ENCODE measurements at places on chromosomes 7 and 10.

DNA sequence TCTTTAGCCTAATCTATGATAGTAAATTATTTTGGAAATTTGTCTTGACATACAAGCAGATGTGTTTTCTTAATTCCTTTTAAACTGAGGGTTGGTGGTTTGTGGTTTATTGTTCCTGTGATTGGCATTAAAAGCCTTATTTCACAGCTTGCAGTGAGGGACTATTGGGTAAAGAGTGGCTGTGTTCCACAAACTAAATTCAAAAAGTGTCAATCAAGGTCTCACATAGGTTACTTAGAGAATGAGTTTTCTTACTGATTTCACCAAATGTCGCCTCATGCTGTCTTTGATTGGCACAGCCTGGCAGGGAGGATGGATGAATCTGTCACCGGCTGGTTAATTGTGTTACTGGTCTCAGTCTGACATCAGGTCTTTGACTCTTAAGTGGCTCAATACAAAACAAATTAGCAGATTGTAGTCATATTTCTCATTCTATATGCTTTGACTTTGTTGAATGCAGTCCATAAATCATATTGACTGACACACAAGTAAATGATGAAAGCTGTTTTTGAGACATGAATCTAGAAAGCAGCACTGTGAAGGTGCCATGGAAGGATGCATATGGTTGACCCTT is 66.8 kb upstream of the CYP26C1 start:
- no peak for DNase-seq

DNA sequence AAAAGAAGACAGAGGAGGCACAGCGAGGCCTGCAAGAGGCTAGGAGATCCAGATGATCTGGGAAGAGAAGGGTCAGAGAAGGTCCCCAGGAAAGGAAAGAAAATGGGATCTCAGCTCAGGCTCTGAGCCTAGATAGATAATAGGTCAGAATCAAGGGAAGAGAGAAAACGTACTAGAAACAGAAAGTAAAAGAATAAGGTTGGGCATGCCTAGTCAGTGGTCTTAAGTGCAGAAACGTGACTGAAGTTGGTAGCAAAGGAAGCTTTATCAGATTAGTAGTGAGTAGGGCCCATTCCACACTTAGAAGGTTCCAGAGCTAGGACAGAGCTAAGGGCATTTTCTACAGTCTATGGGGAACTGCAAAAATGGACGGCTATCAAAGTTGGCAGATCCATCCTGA is 84.8 kb upstream of the ASAH2 start:
- no peak for DNase-seq

- no peak for DNase-seq
Observed at GRCh38 chr7:125516194-125516593, 586.6 kb upstream of the POT1 start.

- DNase-seq = no peak
Observed at GRCh38 chr7:52669031-52669430, 366.4 kb upstream of the POM121L12 start.

GRCh38 chr10:8416760-8417159 is 362.3 kb downstream of the GATA3 start:
- DNase-seq = no peak

- no peak for DNase-seq
Observed at GRCh38 chr10:123771877-123772644, 105.9 kb downstream of the GPR26 start.

GRCh38 chr10:69807696-69808095 is 6.0 kb downstream of the COL13A1 start:
- no peak for DNase-seq

DNA sequence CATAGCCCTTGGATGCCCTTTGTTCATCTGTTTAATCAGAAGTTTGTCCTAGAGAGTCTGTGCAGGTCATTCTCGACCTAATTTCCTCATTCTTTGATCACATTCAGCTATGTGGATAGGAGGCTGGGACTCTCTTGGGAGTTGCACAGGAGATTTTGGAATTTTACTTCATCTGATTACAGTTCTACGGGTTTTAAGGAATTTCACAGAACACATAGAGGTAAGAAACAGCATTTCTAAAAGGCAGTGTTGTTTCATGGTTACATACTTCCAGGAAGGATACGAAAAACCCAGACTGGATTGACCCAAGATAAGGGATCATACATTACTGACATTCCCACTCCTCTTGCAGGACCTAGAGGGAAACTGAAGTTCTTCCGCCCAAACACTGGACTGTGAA is 45.9 kb downstream of the GATA3 start:
- DNase-seq = no peak

GRCh38 chr10:24269476-24269875 is 60.5 kb downstream of the KIAA1217 start:
- DNase-seq = no peak

GRCh38 chr10:112775381-112775780 is 174.7 kb upstream of the TCF7L2 start:
- no peak for DNase-seq

DNA sequence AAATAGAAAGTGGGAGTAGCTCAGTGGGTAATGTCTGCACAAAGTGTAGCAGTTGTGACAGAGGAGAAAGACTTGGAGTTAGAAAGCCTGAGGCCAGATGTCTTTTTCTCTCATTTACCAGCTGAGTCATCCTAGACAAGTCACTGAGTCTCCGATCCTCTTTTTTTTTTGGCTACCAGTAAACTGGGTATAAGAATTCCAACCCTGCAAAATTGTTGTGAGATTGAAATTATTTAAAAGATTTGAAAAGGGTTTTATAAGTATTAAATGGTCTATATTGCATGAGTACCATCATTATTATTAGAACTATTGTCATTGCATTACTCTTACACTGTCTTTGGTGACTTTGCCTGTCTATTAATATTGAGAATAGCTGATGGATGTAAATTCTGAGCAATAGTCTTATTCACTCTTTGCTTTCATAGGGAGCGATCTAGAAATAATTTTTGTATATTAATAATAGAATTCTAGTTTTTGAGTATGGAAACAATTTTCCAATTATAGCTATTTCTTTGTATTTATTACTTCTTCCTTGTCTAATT is 74.0 kb downstream of the ARID5B start:
- DNase-seq = no peak

- no peak for DNase-seq
Observed at GRCh38 chr10:132229834-132230556, 43.2 kb downstream of the DPYSL4 start.

GRCh38 chr10:95530029-95530428 is 31.1 kb downstream of the SORBS1 start:
- no peak for DNase-seq

DNA sequence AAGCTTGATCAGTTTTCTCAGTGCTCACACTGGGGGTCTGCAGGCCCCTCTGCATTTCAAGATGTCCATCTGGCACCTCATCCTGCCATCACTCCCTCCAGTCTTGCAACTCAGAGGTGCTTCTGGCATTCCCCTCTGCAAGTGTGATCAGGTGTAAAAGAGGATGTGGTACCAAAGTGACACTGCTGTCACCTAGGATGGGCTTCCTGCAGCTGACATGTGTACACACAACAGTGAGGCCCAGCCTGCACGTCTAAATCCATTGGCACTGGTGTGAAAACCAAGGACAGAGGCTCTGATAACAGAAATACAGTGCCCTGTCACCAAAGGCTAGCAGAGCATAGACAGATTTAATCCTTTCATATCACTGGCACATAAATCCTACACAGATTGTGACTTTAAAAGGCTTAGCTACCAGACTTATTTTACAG is 162.5 kb upstream of the CELF2 start:
- DNase-seq = no peak

DNA sequence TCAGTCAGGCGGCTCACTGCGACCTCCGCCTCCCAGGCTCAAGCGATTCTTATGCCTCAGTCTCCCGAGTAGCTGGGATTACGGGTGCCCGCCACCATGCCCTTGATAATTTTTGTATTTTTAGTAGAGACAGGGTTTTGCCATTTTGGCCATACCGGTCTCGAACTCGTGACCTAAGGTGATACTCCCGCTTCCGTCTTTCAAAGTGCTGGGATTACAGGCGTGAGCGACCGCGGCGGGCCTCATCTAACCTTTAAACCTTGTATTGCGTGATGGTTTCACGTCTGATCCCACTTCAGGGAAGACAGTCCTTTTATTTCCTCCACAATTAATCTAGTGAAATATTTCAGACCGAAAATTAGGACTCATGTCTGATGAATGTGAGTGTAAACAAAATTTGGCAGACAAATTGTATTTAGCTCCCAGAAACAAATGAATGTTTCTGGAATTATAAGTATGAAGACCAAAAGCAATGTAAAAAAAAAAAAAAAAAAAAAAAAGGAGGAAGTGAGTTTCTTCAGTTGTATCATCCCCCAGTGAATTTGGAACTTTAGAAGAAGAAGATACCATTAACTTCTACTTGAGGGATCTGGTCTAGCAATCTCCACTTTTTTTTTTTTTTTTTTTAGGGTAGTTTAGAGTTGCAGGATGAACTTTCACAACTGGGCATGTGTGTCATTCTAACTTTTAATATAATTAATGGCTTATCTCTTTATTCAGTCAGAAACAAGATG is 1.6 kb downstream of the NUP42 start:
- DNase-seq = no peak

- no peak for DNase-seq
Observed at GRCh38 chr10:60643874-60644273, 134.4 kb upstream of the CDK1 start.

DNA sequence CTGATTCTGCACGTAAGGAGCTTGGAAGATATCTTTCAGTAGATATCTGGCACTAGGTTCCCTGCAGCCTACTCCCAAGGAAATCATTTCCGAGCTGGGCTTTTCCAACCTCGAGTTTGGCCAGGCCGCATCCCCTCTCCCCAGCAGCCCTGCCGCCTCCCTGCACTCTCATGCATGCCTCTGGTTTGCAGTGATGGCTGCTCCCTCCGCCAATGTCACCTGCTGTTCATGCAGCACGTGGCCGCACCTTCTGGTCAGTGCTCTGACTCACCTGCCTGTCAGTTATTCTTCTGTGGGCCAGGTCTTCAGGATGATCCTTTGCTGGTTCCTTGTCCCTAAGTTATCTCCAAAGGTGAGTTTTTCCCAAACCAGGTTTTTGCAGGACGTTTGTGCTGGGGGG is 50.6 kb upstream of the RASGEF1A start:
- DNase-seq = no peak

DNA sequence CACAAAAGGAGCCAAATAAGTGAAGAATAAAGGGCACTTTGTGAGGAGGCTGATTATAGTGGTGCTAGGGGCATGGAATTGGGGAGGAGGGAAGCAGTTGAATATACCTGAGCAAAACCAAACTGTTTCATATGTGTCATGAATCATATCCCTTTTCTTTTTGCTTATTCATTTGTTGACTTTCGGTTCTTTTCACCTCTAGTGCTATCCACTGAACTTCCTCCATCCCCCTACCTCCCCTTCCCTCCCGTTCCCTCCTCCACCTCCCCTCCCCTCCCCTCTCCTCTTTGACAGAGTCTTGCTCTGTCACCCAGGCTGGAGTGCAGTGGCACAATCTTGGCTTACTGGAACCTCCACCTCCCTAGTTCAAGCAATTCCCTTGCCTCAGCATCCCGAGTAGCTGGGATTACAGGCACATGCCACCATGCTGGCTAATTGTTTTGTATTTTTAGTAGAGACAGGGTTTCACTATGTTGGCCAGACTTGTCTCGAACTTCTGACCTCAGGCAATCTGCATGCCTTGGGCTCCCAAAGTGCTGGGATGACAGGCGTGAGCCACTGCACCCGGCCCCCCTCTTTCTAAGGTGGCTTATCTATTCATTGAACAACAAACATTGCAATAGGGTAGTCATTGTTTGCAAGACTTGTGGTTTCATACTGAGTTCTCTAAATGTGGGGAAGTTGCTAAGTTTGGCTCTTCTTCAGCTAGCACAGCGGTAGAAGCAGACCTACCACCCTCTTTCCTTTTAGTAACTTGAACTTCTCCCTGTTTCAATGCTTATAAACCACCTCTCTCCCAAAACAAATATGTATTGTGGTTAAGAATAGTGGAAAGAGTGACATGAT is 150.4 kb upstream of the PRPS1L1 start:
- DNase-seq = no peak

- DNase-seq = no peak
Observed at GRCh38 chr10:132329565-132330485, 2.2 kb upstream of the LRRC27 start.

DNA sequence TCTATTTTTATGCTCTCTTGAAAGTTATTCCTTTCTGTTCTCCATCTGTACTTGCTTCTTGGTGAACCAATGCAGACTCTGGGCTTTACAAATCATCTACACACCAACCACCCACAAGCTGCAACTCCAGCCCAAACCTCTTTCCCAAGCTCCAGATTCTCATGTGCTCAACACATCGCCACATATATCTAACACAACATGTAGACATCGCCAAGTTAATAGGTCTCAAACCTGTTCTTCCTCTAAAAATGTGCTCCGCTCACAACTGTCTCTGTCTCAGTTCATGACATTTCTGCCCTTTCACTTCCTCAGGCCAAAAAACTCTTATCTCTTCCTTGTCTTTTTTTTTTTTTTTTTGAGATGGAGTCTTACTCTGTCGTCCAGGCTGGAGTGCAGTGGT is 95.7 kb upstream of the EEPD1 start:
- DNase-seq = no peak

- no peak for DNase-seq
Observed at GRCh38 chr7:34219153-34219718, 313.9 kb downstream of the BMPER start.

DNA sequence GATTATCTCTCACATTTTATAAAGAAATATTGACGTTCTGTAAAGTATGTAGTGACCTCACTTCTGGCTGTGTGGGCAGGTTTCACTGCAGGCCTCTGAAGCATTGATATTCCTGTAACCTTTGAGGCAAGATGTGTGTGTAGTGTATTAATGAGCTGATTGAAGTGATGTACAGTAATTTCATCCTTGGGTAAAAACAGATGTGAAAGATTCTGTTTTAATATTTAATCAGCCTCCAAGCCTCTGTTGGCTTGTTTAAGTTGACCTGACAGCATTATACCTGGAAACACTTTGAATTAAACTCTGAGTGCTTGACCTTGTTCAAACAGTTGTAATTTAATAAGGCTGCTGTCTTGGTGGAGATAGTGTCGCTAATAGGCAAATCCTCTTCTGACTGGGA is 74.9 kb downstream of the KAT6B start:
- no peak for DNase-seq

GRCh38 chr10:86345296-86345858 is 21.2 kb downstream of the GRID1 start:
- DNase-seq = no peak

GRCh38 chr7:135147341-135147898 is 452 bp upstream of the TMEM140 start:
- no peak for DNase-seq

GRCh38 chr10:129877773-129878371 is 86.2 kb downstream of the EBF3 start:
- DNase-seq = no peak

- DNase-seq = no peak
Observed at GRCh38 chr7:80632139-80632538, 6.3 kb upstream of the CD36 start.

DNA sequence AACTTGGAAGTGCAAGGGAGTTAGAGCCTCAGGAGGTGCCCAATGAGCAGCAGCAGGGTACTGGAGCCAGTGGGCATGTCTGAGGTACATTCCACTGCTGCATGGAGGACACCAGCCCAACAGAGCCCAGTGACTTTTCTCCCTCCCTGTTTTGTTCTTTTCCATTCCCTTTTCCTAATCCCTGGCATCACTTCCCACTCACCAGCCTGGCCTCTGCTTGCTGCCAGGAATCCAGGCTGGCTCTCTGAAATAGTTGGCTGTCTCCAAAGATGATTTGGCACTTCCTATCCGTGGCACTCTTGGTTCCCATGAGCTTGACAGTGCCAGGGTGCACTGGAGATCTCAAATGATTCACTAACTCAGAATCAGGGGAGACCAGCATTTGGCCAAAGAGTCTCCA is 97.7 kb upstream of the ZPBP start:
- DNase-seq = no peak
